CD14-positive monocyte (primary cell): ENCODE measurements at places on chromosomes 6 and 20. TPM values are rescaled to one million over a fixed set of nuclear protein-coding genes. Genes with fewer than 3 reads are reported as not detected.

DNA sequence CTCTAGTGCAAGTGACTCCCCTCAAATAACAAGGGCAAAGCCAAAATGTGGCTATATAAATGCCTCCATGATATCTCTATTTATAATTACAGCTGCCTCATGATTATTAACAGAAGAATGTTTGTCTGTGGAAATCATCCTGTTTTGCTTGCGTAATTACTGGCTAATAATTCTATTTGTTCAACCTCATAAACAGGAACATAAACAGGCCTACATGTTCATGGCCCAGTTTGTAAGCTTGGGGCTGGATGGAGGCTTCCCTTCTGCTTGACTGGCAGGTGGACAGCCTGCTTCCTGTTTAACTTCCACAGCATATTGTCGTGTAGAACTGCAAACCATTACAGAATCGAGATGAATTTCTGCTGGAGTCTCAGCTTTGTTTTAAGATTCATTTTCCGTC, 766.0 kb upstream of the MAP3K7 start:
- DNase-seq, result no peak

- no peak for DNase-seq
Measured at GRCh38 chr20:22797103-22797502, 212.7 kb upstream of the FOXA2 start.

- DNase-seq, result no peak
Measured at GRCh38 chr6:148723484-148723883, 23.3 kb upstream of the UST start.

DNA sequence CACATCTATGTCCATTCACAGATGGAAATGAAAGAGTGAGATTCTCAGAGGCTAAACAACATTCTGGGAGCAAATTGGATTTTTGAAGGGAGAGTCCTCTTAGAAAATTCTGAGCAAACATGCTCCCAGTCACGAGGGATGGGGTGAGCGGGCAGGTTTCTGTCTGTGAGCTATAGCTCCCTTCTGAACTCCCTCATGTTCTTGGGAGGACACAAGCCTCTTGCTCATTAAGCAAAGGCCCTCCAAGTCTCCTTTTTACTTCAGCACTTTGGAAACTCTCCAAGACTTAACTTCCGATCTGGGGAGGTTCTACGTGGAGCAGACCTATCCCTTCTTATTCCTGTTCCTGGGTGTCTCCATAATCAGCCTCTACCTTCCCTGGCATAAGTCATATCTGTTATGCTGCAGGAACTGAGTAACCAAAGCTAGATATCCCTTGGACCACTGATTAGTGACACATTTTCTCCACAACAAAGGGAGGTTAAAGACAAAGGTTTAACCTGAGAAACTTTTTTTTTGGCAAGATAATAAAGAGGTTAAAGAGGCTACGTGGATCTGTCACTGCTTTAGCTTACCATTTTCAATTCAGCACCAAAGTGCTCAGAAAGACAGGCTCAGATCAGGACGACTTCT, 33.0 kb upstream of the SMIM29 start:
- no peak for DNase-seq

DNA sequence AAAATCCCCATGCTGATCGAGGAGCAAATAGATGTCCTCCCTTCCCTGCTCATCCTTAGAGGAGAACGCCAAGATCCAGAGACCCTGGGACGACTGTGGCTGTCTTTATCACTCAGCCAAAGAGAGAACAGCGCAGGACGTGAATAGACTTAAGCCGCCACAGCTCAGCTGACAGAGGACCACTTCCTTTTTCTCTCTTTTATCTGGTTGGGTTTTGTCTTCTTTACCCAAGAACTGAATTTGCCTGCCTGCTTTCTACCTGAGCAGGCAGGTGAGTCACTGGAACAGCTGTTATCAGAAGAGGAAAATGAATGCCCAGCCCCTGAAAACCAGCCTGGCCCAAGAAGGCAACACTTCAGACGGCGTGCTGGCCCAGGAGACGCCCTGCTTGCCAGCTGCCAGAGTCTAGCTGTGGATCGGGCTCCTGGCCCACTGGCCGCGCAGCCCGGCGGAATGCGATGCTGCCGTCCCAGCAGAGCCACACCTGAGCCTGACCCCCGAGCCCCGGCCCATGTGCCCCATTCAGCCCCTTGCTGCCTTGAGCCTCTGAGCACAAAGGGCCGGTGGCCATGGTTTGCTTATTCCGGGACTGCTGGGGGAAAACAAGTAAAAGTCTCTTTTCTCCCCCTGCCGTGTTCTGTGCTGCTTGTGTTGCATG, 82.1 kb downstream of the TCP11 start:
- no peak for DNase-seq

- DNase-seq, result no peak
Measured at GRCh38 chr6:156840606-156841005, 63.4 kb downstream of the ARID1B start.

DNA sequence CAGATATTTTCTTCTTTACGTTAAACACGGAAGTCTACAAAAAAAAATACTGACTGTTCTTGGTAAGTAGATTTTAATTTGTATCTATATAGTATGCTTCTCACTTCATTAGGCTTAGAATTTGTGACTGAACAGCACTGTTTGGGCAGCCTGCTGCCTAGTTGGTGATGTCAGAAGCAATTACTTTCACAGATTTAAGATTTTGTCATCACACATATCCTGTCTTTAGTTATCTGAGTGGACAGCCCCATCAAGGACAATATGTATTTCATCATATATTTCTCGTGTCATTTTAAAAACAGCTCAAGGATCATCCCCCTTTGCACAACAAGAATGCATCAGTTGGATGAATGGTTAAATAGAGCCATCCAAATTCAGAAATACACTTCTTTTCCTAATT, 338.4 kb upstream of the CITED2 start:
- DNase-seq, result peak; percentile 21

DNA sequence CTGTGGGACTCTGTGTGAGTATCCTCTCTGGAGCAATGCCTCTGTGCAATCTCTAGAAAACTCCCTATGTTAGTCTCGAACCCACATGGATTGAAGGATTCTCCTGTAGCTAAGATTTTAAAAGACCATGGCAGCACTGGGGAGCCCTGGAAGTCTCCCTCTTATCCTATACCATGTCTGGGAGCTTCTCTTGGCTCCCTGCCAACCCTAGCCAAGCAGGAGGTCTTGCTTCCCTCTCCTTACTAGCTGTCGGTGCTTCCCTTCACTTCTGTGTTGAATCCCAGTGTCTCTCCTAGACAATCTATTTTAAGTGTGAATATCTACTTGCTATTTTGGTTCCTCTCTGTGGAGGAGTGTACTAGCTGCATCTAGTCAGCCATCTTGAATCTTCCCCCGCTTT, 118.8 kb upstream of the NRN1 start:
- no peak for DNase-seq

- DNase-seq, result no peak
Measured at GRCh38 chr6:49618257-49618656, 18.4 kb downstream of the RHAG start.

- no peak for DNase-seq
Measured at GRCh38 chr6:169564453-169565240, 137.2 kb downstream of the WDR27 start.

GRCh38 chr20:36179170-36179945, 24.8 kb downstream of the EPB41L1 start:
- no peak for DNase-seq

GRCh38 chr6:37689381-37689780, 8.3 kb downstream of the MDGA1 start:
- DNase-seq, result no peak

DNA sequence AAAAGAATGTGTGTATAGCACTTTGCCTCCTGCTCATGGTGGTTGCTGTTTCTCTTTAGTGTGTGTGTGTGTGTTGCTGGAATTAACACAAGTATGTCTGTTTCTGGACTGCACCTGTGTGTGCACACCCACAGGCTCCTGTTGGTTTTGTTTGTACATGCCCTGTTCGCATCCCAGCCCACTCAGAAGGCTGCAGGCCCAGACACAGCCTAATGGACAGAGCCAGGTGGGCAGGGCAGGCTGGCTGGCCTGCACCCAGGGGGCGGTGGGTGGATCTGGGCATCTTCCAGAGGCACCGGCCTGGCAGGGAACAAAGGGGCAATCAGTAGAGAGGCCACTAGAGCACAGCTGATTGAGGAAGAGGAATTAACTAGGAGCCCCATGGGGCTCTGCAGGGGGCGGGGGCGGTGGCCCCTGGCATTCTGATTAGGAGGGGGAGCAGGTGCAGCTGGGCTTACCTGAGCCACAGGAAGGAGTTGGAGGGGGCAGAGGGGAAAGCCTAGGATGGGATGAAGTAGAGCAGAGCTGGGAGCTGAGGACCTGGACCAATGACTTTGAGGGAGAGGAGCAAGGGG, 21.9 kb downstream of the CD40 start:
- DNase-seq, result no peak

DNA sequence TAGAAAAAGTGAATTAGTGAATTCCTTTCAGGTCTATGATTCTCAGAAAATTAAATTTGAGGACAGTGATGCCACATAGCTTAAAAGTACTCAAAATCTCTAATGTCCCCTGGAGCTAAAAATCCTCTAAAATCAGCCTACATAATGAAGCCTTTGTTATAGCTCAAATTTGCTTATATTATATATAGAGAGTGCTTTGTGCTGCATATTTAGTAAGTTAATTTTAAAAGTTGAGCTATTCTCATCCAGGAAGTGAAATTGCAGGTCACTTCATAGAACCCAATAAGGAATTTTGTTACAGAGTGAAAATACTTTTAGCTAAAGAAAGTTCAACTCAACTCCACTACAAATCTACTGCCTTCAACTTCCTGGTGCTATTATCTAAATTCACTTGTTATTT, 507.5 kb upstream of the MAP3K7 start:
- DNase-seq, result no peak

GRCh38 chr20:46946796-46947195, 52.2 kb downstream of the EYA2 start:
- no peak for DNase-seq

- no peak for DNase-seq
Measured at GRCh38 chr20:32804022-32804715, 15.6 kb upstream of the MAPRE1 start.

DNA sequence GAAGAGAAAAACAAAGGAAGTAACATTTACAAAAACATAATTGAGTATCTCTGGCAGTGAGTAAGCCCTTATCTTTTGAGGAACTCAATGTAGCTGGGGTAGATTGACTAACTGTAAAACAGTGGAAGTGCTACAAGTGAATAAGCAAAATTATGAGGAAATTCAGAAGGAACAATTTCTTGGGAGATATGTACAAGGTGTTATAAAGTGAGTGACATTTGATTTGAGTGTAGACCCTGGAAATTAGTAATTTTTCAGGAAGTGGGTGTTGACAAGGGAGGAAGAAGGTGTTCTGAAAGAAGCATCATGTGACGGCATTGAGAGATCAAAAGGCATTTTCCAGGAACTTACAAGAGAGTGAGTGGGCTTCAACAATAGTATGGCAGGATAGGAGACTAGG, 22.2 kb downstream of the XRN2 start:
- peak; percentile 74 for DNase-seq

- DNase-seq, result peak; percentile 40
Measured at GRCh38 chr6:30684386-30685156, 1.9 kb downstream of the PPP1R18 start.

DNA sequence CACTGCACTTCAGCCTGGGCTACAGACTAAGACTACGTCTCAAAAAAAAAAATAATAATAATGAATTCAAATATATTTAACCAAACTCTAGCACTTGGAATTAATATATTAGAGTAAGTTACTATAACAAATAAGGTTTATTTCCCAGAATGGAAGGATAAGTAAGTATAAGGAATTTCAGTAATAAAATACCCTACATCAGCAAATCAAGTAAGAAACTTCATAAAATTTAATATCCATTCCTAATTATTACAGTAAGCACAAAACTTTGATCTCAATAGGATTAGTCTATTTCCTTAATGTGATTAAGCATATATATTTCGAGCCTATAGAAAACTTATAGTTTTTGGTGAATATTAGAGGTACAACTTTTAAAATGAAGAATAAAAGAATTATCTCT, 36.7 kb upstream of the SDHAF4 start:
- no peak for DNase-seq

DNA sequence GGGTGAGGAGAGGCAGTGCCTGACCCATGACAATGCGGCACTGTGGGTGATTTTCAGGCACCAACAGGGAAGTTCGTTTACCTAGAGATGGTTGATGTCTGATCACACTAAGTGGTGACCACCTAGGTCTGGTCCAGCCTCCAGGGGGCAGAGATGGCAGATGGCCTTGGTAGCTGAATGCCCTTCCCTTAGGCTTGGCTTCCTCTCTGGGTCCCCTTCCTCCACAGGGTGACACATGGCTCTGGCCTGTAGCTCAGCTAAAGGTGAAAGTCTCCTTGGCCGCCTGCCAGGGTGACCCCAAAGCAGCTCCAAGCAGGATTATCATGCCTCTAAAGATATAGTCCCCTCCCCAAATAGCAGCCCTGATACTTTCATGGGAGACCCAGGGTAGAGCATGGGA, 6.4 kb downstream of the GDAP1L1 start:
- DNase-seq, result no peak

DNA sequence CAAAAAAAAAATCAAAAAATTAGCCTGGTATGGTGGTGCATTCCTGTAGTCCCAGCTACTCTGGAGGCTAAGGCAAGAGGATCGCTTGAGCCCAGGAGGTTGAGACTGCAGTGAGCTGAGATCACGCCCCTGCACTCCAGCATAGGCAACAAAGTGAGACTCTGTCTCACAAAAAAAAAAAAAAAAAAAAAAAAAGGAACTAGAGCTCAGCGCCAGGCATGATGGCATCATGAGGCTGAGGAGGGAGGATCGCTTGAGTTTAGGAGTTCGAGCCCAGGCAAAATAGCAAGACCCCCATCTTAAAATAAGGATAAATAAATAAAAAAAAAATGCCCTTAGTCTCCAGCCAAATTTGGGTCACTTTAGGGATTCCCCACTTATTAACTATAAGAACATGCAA, 40.4 kb upstream of the PIM1 start:
- DNase-seq, result peak; percentile 16

- no peak for DNase-seq
Measured at GRCh38 chr6:42264162-42264851, 46.6 kb upstream of the MRPS10 start.

DNA sequence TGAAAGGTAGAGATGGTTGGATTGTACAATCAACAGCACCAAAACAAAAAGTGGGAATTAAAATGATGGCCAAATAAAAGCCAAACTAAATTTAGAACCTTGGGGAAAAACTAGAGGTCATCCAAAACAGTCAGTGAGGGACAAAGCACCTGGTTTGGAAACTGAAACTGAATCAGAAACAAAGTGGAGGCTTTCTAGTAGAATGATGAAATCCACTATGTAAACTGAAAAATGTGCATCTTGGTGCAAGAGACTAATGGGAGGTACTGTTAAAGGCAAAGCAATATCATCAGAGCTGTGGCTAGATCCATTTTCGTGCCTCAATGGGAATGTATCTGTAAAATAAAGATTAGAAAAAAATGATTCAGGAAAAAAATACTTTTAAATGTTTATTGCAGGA, 380.0 kb upstream of the GJE1 start:
- no peak for DNase-seq

- DNase-seq, result no peak
Measured at GRCh38 chr20:32959351-32960221, 44.6 kb downstream of the SUN5 start.

The F13A1 gene
- polyA plus RNA-seq, result 18.2 and 49.0 TPM in 2 replicates

The FBXO5 gene
- 1.3 TPM for polyA plus RNA-seq

The VSX1 gene
- not detected for polyA plus RNA-seq

The SLA2 gene
- polyA plus RNA-seq, result 0.16 TPM

The RBM12 gene
- 21.5 TPM for polyA plus RNA-seq

The GTSF1L gene
- not detected in 2 replicates for polyA plus RNA-seq

The FERMT1 gene
- not detected in 2 replicates for polyA plus RNA-seq

The SRSF6 gene
- polyA plus RNA-seq, result 77.5 and 162 TPM in 2 replicates

The TSPO2 gene
- not detected for polyA plus RNA-seq

The NNAT gene
- polyA plus RNA-seq, result not detected in 2 replicates

The TMEM200A gene
- not detected for polyA plus RNA-seq

The BTN1A1 gene
- not detected for polyA plus RNA-seq

The EYA2 gene
- polyA plus RNA-seq, result not detected
